ENCODE measurements at places on chromosomes 5 and 9.

DNA sequence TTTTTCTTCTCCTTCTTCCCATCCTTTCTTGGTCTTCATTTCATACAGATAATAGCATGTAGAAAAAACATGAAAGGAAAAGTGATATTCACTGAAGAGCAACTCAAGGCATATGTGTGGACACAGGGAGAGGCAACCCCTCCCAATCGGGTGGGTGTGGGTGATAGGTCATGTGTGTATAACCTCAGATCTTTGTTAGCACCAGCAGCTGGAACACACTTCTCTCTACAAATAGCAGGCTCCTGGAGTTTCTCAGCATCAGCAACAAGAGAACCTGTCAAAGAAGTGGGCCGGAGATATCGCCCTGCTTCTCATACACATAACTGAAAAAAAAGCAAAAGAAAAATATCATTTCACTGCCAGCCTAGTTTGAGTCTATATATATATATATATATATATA is 426.4 kb downstream of the DTWD2 start:
- no peak for DNase-seq

DNA sequence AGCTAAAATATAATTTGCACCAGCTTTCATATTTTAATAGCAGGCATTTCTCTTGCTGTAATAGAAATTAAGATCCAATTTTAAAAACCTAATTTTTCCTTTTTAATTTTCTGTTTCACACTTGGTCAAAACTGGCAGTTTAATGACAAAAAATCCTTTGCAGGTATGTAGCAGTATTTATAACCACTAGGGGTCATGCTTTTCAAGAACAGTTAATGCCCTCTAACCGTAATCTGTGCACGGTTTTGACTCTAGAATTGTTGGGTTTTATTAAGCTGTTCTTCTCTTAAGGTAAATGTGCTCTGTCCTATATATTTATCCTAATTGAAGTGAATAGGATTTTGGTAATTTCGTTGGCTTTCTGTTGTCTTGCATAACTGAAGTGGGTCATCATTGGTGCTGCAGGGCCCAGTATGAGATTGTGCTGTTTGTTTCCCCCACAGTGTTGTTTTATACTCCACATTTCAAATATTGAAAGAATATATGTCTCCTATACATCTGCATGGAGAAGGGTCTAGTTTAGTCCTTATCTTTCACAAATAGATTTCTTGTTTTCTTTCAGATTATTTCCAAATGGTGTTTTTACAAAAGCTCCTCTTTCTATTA is 107.4 kb downstream of the SCAMP1 start:
- no peak for DNase-seq

GRCh38 chr5:156893517-156893916 is 43.4 kb downstream of the PPP1R2B start:
- no peak for DNase-seq

DNA sequence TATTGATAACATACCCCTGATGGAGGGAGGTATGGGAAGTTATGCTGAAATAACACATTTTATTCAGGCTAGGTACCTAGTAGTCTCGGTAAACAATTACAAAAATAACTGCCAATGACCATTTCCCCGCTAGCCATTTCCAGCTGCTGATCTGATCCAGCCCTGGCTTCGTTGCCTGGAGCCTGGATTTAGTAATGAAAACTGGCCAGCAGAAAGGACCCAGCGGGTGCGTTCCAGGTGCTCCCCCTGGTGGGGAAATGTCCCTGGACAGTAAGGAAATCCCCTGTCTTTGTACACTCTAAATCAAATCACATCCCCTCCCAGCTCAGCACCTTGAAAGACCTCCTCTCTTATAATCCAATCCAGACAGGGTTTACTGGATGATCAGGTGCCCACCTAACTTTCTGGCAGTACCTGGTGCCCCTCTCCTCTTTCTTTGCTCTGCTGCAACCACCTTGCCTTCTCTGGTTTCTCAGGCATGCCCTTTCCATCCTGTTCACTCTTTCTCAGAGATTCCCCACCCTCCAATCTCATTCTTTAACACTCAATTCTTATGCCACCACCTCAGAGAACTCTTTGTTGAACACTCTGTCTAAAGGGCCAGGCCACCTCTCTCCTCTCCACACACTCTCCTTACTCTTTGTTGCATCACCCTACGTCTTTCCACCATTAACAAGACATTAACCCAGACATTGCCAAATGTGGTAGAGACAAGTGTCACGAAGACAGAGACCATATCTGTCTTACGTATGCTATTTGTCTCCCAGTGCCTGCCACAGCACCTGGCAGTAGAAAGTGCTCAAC is 50.1 kb upstream of the SMAD5 start:
- DNase-seq, result peak; percentile 92

- no peak for DNase-seq
These were observed 26.1 kb upstream of the RNU6ATAC start for GRCh38 chr9:134190232-134191121.

GRCh38 chr5:74633695-74634094 is 6.8 kb downstream of the ENC1 start:
- no peak for DNase-seq

All from left colon (tissue), 2 donors.